ENCODE measurements at places on chromosomes 13 and 19.
A peak's percentile ranks its signal among the peaks of the same experiment; 100 is the strongest.

GRCh38 chr13:110042253-110042950 is 256.0 kb upstream of the IRS2 start:
- no peak for DNase-seq

GRCh38 chr19:34393629-34394028 is 10.6 kb upstream of the PDCD2L start:
- no peak for DNase-seq

GRCh38 chr19:48806818-48807589 is 3.8 kb downstream of the BCAT2 start:
- no peak for DNase-seq

GRCh38 chr13:106906426-106906996 is 338.6 kb upstream of the ARGLU1 start:
- no peak for DNase-seq

GRCh38 chr13:30313311-30313710 is 6.0 kb upstream of the KATNAL1 start:
- DNase-seq = no peak

DNA sequence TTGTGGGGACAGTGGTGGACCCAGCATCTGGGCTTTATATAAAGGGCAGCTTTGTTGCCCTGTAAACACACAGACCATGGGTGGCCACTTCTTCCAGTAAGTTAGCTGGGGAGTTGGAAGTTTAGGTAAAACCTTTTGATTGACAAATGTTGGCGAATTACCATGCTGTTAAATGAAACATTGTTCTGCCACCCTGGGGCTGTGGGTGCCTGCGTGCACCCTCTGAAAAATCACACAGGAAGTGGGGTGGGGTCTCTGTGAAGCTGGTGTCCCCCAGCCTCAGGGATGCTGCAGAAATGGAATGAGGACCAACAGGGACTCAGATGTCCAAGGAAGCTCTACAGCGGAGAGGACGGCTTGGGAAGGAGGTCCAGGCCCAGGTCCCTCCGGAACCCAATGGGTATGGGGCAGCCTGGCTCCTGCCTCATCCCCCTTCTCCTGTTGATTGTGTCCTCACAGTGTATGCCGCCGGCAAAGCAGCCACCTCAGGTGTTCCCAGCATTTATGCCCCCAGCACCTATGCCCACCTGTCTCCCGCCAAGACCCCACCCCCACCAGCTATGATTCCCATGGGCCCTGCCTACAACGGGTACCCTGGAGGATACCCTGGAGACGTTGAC is 2.8 kb upstream of the USF2 start:
- DNase-seq = no peak

- no peak for DNase-seq
These were observed 516.0 kb downstream of the DCT start for GRCh38 chr13:93963266-93964145.

- no peak for DNase-seq
These were observed 38.2 kb upstream of the CEACAM21 start for GRCh38 chr19:41537789-41538188.

DNA sequence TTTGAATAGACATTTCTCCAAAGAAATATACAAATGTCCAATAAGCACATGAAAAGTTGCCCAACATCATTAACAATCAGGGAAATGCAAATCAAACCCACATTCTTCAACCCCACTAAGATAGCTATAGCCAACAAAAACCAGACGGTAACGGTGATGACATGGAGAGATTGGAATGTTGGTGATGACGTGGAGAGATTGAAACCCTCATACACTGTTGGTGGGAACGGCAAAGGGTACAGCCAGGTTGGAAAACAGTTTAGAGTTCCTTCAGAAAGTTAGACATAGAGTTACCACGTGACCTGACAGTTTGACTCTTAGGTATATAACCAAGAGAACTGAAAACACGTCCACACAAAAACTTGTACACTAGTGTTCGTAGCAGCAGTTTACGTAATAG is 48.1 kb downstream of the TNFRSF19 start:
- DNase-seq = no peak

- DNase-seq = no peak
These were observed 518 bp downstream of the KLF2 start for GRCh38 chr19:16325161-16325527.

DNA sequence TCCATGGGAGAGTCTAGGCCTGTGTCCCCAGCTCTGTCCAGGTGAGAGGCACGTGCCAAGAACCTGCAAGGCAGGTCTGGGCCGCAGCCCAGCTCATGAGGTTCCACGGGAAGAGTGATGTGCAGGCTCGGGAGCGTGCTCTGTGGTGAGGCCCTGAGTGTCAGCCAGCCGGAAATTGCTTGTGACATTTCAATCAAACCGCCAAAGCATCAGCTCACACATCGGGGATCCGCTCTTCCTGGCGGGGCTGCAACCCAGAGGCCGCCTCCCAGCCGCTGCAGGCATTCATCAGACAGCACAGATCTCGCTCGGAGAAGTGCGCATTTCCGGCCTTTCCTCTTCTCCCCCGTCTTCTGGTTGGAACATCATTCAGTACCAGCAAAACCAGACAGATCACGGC is 109.3 kb downstream of the KDM4B start:
- DNase-seq = peak; percentile 54

- no peak for DNase-seq
These were observed 76.6 kb upstream of the KLF12 start for GRCh38 chr13:74210693-74211393.

DNA sequence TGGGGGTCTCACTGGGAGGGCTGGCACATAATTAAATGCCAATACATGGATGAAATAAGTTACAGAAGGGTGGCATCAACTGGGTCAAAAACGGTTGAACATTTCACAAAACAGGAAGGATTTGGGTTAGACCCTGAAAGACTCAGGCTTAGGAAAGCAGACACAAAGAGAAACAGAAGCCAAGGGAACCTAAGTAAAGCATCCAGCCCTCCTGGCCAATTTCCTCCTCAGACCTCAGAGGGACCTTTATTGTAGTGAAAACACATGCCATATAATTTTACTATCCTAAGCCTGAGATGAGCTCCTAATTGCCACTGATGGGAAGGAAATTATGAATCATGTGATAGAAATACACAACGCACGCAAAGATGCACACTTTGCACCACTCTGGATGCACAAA is 12.1 kb upstream of the CEACAM3 start:
- no peak for DNase-seq

- no peak for DNase-seq
These were observed 31.8 kb upstream of the EHD2 start for GRCh38 chr19:47681388-47681787.

GRCh38 chr19:50341091-50341564 is 12.0 kb upstream of the KCNC3 start:
- no peak for DNase-seq

GRCh38 chr13:112962911-112963625 is 5.9 kb upstream of the MCF2L start:
- no peak for DNase-seq

DNA sequence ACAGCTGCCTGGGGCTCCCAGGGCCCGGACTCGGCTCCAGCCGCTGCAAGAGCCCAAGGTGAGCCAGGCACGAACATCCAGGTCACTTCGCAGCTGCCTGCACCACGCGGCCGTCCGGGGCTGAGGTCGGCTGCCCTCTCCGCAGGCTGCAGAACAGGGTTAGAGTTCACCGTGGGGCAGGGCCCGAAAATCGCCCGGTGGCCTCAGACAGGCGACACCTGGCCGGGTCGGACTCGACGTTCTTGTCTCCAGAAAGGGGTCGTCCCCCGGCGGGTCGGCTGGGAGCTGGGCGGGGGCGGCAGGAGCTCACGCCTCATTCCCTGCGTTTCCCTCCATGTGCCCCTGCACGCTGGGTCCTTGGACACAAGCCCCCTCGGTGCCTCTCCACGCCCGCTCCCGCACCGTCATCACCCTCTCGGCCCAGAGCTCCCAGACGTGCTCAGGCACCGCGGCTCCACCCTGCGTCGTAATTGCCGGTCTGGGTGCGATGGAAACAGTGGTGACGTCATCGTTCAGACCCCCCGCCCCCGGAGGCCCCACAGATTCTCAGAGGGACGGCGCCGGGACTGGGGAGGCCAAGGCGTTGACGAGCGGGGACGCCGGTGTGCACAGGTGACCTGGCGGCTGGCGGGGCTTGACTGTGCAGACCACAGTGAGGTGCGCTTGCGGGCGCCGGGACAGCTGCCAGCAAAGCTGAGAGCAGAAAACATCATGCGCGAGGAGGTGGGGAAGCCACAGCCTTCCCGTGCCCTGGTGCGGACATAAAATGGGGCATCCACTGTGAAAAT is 4.0 kb upstream of the GRIN3B start:
- DNase-seq = no peak

- DNase-seq = no peak
These were observed 2.1 kb downstream of the TNFSF9 start for GRCh38 chr19:6533000-6533328.

DNA sequence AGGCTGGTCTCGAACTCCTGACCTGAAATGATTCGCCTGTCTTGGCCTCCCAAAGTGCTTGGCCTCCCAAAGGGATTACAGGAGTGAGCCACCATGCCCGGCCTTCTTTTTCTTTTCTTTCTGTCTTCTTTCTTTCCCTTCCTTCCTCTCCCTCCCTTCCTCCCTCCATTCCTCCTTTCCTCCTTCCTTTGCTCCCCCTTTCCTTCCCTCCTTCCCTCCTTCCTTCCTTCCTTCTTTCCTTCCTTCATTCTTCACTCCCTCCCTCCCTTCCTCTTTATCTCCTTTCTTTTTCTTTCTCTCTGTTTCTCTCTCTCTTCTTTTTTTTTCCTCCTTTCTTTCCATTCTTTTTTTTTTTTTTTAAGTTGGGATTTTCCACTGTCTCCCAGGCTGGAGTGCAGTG is 12.1 kb downstream of the C3 start:
- no peak for DNase-seq

DNA sequence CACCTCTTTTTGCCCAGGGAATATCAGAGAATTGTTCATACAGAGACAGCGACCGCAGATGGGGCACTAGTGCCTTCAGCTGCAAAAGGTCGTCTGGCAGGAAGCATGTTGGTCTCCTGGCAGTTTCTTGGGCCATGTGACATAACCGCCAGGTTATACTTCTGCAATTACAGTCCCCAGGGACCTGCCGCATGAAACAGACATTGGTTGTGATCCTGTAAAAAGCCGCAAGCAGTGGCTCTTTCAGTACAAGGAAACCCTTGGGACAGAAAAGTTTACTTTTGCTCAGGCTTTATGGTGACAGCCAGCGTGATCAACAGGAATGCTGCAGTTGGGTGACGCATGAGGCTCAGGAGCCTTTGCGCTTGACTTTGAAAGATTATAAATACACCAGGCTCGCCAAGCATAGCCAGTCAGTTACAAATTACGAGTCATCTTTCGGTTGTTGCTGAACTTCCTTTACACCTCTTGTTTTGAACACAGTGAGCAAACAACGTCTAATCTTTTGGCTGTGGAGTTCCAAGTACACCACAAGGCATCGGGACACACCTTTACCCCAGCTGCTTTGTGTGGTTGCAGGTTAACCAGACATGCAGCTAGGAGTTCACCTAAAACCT is 50.5 kb upstream of the UBE2L5 start:
- DNase-seq = no peak
